ENCODE measurements at places on chromosomes 2 and 18.

- no peak for DNase-seq
Measured at GRCh38 chr18:50523165-50523564, 36.7 kb upstream of the MAPK4 start.

- DNase-seq, result no peak
Measured at GRCh38 chr2:183543731-183544130, 419.5 kb downstream of the NUP35 start.

- DNase-seq, result peak; percentile 85
Measured at GRCh38 chr2:230326453-230327417, at the start of gene SP140L. Gene SP140L, plus strand, starts transcription at chr2:230327193. Its CDS starts 77 bp downstream, at chr2:230327270.

- no peak for DNase-seq
Measured at GRCh38 chr2:30566631-30567030, 119.6 kb downstream of the LCLAT1 start.

DNA sequence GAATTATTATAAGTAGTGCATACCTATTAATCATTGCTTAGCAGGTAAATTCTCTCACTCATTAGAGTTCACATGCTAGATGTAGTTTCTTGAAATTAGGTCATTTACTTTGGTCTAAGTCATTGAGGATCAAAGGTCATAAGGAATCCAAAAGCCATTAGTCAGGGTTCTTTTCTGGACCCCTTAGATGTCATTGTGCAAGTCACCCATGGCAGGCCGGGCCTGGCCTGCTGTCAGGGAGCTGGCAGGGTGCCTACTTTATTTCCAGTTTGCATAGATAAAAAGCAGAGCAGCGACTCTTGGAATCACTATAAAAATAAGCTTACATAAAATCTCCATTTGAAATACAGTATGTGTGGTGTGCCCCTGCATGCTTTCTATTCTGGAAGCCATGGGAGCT is 91.3 kb downstream of the MEIS1 start:
- DNase-seq, result no peak

- no peak for DNase-seq
Measured at GRCh38 chr2:118510807-118511206, 336.6 kb downstream of the EN1 start.

DNA sequence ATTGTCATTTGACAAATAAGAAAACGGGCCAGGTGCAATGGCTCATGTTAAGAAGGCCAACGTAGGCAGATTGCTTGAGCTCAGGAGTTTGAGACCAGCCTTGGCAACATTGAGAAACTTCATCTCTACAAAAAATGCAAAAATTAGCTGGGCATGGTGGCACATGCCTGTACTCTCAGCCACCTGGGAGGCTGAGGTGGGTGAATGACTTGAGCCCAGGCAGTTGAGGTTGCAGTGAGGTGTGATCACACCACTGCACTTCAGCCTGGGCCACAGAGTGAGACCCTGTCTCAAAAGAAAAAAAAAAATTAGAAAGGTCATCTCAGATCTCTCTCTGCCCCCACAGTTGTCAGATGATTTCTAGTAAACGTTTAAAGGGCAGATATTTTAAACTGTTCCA is 4.4 kb downstream of the SESTD1 start:
- DNase-seq, result no peak

GRCh38 chr18:78972930-78973331 is 6.7 kb upstream of the SALL3 start:
- no peak for DNase-seq

DNA sequence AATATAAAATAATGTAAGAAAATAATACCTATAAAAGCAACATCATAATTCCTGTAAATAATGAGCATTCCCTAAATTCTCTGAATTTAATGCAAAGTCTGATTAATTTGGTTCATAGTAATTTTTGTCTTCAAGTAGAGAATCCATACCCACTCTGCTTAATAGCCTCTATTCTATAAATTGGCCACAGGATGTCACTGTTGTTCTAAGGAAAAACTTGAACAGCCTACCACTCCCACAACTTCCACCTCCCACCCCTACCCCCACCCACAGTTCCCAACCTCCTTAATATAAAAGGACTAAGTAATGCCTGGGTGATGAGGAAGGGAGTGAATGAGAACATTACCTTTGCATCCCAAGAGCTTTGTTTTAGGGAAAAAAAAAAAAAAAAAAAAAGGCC is 27.2 kb upstream of the BBS5 start:
- peak; percentile 63 for DNase-seq

- DNase-seq, result no peak
Measured at GRCh38 chr2:135925571-135925970, 49.3 kb upstream of the MCM6 start.

DNA sequence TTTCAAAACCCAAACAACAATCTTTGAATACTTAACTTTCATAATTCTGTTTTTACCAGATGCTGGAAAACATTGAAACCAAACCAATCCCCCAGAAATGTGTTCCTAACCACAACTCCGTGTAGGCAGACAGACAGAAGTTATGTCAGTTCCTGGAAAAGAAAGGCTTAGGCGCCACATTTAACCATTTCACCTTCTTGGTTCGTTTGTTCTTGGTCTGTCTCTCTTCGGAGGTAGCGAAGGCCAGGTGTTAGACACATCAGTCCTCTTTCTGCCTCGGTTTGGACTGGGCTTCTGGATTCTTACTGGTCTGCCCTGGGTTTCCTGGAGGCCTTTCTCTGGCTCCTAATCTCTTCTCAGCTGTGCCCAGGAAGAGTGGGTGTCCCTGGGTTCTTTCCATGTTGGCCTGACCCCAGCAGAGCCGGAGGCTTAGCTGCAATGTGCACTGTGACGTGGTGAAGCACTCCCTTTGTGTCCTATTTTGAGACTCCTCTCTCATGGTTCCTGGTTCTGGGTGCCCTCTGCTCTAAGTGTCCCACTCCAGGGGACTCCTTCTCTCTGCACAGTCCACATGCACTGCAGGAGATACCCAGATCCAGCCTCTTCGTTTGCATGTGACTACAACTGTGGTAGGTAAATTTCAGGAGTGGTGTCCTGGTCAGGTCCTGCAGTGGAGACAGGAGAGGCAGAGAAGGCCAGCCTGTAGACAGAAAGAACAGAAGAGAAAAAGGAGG is 23.1 kb upstream of the RAB31 start:
- no peak for DNase-seq

GRCh38 chr2:46326231-46326980 is 29.2 kb downstream of the EPAS1 start:
- DNase-seq, result no peak

DNA sequence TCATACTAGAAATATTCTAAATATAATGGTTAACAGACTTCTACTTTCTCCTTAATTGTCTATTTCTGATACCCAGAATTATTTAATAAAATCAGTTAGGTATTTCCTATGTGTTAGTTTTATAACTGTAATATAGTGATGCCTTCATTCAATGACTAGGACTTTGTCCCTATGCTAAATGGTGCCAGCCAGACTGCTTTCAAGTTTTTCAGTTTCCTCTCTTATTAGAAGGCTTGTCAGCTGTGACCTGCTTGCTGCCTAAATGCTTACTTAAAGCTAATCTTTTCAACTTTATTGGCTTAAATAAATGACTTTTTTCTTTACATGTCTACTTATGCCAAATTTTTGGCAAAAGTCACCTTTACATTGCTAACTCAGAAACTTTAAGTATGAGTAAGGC is 30.7 kb downstream of the BAZ2B start:
- DNase-seq, result no peak

DNA sequence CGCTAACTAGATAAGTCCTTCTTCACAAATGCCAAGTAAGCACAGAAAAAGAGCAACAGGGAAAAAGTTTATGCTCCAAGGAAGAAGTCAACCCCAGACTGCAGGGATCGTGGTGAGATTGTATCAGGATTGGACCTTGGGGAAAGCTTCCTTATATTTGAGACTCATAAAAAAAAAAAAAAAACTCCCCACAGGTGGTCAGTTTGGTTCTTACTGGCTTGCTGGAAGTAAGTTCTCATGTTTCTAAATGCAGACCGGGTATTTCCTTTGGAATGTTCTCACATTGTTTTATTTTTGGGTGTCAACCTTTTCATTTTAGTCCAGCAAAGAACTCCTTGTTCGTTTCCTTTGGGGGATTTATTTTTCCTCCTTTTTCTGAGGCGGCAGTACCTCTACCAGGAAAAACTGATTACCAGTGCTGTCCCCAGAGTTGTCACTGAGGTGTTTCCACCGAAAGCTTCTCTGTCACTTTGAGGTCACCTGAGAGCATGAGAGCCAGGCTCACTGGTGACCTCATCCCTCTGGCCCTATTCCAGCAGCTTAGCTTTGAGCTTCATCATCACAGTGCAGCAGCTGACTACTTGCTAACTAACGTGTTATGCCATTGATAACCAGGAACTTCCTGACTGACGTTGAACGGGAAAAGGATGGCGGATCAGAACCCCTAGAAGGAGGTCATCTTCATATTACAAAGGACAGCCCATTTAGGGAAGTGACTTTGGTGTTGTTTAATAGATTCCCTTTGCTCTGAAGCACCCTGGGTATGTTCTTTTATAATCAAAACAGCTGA is 16.8 kb upstream of the ATP8B1 start:
- peak; percentile 95 for DNase-seq

DNA sequence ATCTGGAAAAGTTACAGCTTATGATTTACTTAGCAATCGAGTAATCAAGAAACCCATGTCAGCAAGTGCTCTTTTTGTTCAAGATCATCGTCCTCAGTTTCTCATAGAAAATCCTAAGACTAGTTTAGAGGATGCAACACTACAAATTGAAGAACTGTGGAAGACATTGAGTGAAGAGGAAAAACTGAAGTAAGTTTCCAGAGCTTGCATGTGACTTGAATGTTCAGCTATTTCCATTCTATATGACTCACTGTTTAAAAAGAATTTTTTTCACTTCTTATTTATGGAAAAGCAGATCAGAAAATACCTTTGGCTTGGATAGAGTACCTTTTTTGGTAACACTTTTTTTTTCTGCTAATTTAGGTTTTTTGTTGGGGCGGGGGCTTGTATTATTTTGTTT is 70.7 kb downstream of the PMS1 start:
- no peak for DNase-seq

- DNase-seq, result no peak
Measured at GRCh38 chr18:79608999-79609461, 70.6 kb upstream of the CTDP1 start.

GRCh38 chr2:23206650-23207049 is 178.3 kb upstream of the KLHL29 start:
- no peak for DNase-seq

GRCh38 chr2:65789923-65790675 is 357.7 kb upstream of the SPRED2 start:
- DNase-seq, result no peak

DNA sequence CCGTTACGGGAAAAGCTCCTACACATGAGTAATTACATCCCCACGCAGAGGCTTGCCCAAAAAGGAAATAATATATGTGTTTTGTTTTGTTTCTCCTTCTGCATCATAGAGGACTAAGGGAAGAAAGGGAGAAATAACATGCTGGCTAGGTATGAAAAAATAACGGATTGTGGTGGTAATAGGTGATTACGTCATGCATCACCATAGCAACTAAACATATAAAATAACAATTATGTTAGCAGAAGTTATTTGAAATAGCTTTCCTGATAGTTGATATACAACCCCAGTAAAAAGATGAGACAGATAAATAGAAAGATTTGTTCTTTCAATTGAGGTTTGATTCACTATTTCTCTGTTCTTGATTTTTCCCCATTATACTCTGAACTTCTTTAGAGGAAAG is 518.0 kb downstream of the ZNF516 start:
- no peak for DNase-seq

DNA sequence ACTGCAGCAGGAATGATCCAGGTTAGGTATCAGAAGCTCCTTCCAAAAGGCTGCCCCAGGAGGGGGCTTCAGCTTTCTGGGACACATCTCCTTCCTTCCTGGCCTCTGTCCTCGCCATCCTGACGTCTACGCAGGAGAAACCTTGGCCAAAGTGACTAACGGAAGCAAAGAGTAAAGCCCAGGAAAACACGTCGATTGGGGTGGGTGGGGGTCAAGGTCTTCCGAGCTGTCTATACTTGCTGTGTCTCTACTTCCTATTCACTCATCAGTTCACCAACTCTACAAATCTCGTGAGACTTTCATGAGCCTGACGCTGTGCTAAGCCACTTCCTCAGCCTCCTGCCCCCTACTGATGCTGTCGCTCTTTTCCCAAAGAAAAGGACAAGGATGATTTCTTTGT is 212.6 kb downstream of the TNS1 start:
- DNase-seq, result no peak

DNA sequence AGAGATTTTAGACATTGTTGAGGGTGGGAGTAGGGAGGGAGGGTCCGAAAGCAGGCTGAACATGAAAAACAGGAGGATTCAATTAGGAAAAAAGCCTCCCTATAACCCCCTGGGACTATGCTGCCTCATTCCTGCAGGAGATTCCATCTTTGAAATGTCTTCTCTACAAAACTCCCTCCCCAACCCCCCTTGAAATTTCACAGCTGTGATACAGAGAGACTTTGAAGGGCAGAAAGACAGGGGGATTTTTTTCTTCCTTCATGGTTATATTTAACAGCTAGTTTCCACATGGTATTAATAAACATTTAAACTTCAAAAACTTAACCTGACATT is 57.6 kb downstream of the TRIB2 start:
- no peak for DNase-seq

DNA sequence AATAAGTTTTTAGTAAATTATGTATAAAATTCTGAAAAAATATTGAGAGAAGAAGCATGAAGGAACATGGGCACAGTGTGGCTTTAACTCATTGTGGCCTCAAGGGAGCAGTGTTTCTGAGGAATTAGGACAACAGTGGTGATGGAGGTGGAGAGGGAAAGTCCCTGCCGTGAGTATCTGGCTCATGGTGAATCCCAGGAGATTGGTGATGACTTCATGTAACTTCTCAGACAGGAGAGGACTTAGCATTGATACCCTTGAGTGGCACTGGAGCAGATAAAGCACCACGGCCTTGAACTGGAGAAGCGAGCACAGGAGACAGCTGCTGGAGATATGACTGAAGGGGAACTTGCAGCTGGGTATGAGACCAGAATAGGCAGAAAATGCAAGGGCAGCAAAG is 35.0 kb upstream of the LRP1B start:
- peak; percentile 61 for DNase-seq

- peak; percentile 7 for DNase-seq
Measured at GRCh38 chr18:51278045-51278649, 80.7 kb upstream of the MEX3C start.

GRCh38 chr2:158319269-158319668 is 137.3 kb downstream of the CCDC148 start:
- DNase-seq, result no peak

GRCh38 chr2:148022882-148023281 is 2.0 kb downstream of the MBD5 start:
- DNase-seq, result no peak

- no peak for DNase-seq
Measured at GRCh38 chr2:98516571-98516970, 71.9 kb downstream of the INPP4A start.

- peak; percentile 54 for DNase-seq
Measured at GRCh38 chr2:83196225-83196624, 1262.9 kb downstream of the SUCLG1 start.

DNA sequence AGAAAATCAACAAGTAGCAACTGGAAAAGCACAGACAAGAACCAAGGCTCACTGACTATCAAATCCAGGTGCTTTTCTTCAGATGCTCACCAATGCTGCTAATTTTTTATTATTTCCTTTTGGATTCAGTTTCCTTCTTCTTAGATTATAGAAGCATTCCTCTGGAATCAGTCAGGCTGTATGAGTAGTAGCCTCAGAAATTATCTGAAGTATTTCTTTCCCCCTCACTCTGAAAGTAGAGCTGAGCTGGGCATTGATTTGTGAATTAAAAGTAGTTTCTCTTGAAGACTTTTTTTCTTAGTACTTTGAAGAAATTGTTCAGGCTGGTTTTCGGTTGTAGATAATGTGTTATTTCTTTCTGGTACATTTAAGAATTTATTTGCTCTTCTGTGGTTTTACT is 273.7 kb downstream of the NOL4 start:
- DNase-seq, result no peak

GRCh38 chr2:14358339-14358738 is 274.2 kb upstream of the LRATD1 start:
- no peak for DNase-seq

- DNase-seq, result no peak
Measured at GRCh38 chr2:3486047-3487027, 33.0 kb downstream of the ADI1 start.

Measured in dermis microvascular lymphatic vessel endothelial cell (primary cell).